ENCODE measurements at places on chromosomes 12 and 14.

DNA sequence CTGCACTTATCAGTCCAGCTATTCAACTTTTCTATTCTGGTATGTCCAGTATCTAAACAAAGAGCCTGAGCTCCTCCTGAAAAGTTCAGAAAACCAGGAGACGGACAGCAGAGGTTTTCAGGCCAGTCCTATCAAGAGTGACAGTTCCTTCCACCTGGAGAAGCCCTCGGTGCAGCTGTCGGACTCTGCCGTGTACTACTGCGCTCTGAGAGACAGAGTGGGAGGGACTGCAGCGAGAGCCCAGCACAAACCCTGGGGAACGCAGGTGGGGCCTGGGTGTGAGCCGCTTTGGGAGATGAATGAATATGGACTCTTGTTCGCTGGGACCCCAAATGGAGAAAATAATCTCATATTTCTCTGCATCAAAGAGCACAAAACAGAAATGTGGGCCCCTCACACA lies 329.8 kb upstream of the OR4E1 start:
- H3K4me3 ChIP-seq: no peak overlapping the region
- H3K27ac ChIP-seq: no peak overlapping the region
- no peaks in the 10 kb centered on the region for H3K4me1 ChIP-seq
- no peak for DNase-seq
- H3K36me3 ChIP-seq: no peaks in the 10 kb centered on the region

GRCh38 chr14:85122690-85123089 lies 407.3 kb upstream of the FLRT2 start:
- no peaks in the 10 kb centered on the region for H3K36me3 ChIP-seq
- H3K4me3 ChIP-seq: no peak overlapping the region
- H3K27ac ChIP-seq: no peak overlapping the region
- no peak for DNase-seq
- peaks cover 8% of the 10 kb centered on the region for H3K4me1 ChIP-seq

- no peaks in the 10 kb centered on the region for H3K36me3 ChIP-seq
- DNase-seq: no peak
- no peak overlapping the region for H3K4me3 ChIP-seq
- H3K27me3 ChIP-seq: no peaks in the 10 kb centered on the region
Measured at GRCh38 chr14:90608281-90608680, 207.9 kb downstream of the TTC7B start.

DNA sequence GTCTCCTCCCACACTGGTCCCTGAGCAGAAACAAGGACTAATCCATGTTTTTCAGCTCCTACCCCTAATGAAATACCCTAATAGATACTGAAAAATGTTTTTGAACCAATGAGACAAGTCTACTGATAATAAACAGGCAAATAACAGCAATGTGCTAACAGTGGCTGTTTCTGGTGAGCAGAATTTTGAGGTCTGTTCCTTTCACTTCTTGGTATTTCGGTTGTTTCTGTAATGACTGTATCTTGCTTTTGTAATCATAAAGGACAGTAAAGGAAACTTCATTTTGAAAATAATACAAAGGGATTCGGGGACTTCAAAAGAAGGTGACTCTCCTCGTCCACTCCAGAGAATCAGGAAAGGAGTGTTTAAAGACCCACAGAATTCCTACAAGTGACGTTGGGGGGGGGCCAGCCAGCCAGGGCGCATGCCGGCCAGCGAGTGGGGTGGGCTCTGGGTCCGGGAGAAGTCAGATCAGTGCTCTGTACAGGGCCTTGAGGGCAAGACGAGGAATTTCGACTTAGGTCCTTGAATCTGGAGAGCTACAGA lies 1.1 kb upstream of the CD9 start:
- no peak for DNase-seq
- peaks cover 8% of the 10 kb centered on the region for H3K36me3 ChIP-seq
- H3K27me3 ChIP-seq: peaks cover 7% of the 10 kb centered on the region
- H3K4me3 ChIP-seq: peak overlapping the region; percentile 68

DNA sequence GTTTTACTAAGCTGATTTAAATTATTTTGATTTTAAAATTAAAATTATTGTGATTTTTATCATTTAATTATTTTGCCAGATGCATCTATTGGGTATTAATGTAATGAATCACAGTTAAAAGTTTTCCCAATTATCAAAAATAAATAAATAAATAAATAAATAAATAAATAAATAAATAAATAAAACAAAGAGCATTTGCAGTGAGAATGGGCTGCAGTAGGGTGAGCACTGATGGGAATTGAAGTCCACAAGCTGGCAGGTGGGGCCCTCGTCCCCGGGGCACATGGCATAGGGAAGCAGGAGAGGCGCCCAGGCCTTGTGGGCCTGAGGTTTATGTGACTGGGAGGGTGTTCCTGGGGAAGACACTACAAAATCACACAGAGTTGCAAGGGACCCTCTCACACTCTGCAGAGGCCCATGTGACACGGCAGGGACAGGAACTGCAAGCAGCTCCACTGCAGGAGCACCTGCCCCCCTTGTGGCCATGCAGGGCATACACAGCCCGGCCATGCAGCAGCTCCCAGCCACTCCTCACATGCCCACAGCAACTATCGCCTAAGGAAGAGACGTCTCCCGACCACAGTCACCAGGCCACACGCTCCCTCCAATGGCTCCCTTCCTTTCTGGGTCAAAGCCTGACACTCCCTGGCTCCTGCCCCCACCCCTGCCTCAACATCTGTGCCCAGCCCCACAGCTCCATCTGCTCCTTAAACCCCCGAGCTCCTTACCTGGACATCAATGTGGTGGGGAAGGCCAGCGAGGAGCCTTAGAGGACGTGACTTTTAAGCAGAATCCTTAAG lies 256.3 kb upstream of the SFSWAP start:
- H3K36me3 ChIP-seq: no peaks in the 10 kb centered on the region
- no peak overlapping the region for H3K4me3 ChIP-seq
- no peak overlapping the region for H3K27ac ChIP-seq
- peak; percentile 82 for DNase-seq

GRCh38 chr14:29672831-29673230 lies 254.8 kb downstream of the PRKD1 start:
- no peak for DNase-seq
- no peak overlapping the region for H3K4me3 ChIP-seq
- H3K27me3 ChIP-seq: no peaks in the 10 kb centered on the region
- no peaks in the 10 kb centered on the region for H3K36me3 ChIP-seq
- peaks cover 28% of the 10 kb centered on the region for H3K4me1 ChIP-seq
- H3K27ac ChIP-seq: no peak overlapping the region

- no peak overlapping the region for H3K27ac ChIP-seq
- no peak for DNase-seq
- H3K27me3 ChIP-seq: no peaks in the 10 kb centered on the region
Measured at GRCh38 chr14:75725481-75725880, 64.4 kb downstream of the TTLL5 start.

DNA sequence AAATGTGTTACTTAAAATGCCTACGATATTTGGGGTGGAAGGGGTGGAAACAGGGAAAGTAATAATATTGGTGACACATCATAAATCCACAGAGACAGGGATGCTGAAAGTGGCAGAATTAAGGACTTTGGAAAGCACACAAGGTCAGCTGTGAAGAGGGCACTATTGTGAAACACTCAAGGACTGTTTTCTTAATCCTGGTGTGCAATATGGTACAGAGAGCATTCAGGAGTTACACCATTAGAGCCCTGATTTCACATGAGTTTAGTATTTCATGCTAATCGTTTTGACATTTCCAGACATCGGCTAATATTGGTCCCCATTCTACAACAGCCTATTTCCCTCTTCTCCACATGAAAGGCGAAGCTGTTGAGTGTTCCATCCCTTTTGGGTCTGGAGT lies 219.2 kb downstream of the MSRB3 start:
- no peak overlapping the region for H3K27ac ChIP-seq
- no peak for DNase-seq
- no peaks in the 10 kb centered on the region for H3K27me3 ChIP-seq
- no peaks in the 10 kb centered on the region for H3K36me3 ChIP-seq

GRCh38 chr12:57470970-57471656 lies 8.6 kb downstream of the ARHGAP9 start:
- H3K4me3 ChIP-seq: no peak overlapping the region
- no peaks in the 10 kb centered on the region for H3K36me3 ChIP-seq
- H3K27me3 ChIP-seq: peaks cover 52% of the 10 kb centered on the region
- DNase-seq: no peak
- H3K27ac ChIP-seq: no peak overlapping the region

DNA sequence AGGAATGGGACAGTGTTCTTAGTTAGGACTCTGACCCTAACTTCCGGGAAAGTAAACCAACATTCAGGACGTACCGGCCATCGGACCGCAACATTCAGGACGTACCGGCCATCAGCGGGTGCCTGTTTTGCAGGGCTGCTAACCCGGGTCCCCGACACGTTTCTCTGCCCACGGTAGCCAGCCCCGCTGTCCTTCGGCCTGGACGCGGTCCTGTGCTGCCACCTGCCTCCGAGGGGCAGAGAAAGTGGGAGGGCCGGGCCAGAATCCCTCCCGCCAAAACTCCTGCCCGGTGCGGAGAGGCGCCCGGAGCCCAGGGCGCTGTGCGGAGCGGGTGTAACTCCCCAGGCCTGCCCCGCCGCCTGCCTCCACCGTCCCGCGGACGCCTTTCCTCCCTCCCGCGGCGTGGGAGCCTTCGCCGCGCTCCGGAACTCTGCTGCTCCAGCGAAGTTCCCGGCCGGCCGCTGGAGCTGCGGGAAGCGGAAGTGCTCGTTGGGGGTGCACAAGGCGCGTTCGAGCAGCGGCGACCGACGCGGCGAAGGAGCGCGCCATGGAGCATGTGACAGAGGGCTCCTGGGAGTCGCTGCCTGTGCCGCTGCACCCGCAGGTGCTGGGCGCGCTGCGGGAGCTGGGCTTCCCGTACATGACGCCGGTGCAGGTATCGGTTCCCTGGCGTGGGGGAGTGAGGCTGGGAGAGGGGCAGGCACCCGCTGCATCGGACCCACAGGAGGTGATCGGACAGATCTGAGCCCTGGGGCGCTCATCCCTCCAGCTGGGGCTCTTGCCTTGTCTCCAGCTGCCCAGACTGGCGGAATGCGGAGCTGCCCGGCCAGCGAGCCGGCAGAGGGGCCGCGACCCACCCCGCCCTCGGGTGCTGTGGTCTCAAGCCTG lies at the start of gene DDX55:
DDX55 (plus strand) TSS at position 498 of the 888 bp plus-strand sequence; CDS start at position 548, 50 bp downstream.
- H3K27ac ChIP-seq: peak within 1 kb of the TSS; percentile 79
- peaks cover 11% of the 10 kb centered on the region for H3K4me1 ChIP-seq
- peaks cover 33% of the 10 kb centered on the region for H3K36me3 ChIP-seq
- DNase-seq: peak; percentile 75

- H3K27ac ChIP-seq: no peak overlapping the region
- no peak for DNase-seq
- no peaks in the 10 kb centered on the region for H3K27me3 ChIP-seq
- peaks cover 13% of the 10 kb centered on the region for H3K36me3 ChIP-seq
Measured at GRCh38 chr14:100010679-100011078, 54.5 kb upstream of the EVL start.

DNA sequence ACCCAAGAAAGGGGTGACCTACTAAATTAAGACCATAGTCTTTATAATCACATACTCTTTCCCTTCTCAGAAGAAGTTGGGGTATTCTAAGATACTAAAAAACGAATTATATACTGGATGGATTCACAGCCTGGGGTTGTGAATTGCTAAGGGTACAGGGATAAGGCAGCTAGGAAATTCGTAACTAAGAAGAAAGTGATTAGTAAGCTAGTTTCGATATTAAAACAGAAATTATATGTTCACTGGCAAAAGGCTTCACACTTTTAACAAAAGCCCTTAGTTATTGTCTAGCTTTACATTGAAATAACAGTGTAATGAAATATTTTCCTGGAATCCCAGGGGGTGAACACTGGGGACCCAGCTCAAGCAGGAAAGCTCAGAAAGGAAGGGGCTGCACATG lies 35.5 kb upstream of the DYRK2 start:
- peaks cover 7% of the 10 kb centered on the region for H3K36me3 ChIP-seq
- no peak overlapping the region for H3K4me3 ChIP-seq
- H3K27ac ChIP-seq: no peak overlapping the region
- H3K27me3 ChIP-seq: no peaks in the 10 kb centered on the region
- H3K4me1 ChIP-seq: 0 out of 2 replicates have a peak, but pooled peaks cover 4% of the 10 kb centered on the region

GRCh38 chr14:79420725-79421124 lies 790.6 kb downstream of the DIO2 start:
- H3K4me1 ChIP-seq: no peaks in the 10 kb centered on the region
- H3K36me3 ChIP-seq: peaks cover 6% of the 10 kb centered on the region
- no peak overlapping the region for H3K27ac ChIP-seq
- no peak overlapping the region for H3K4me3 ChIP-seq
- no peaks in the 10 kb centered on the region for H3K27me3 ChIP-seq

DNA sequence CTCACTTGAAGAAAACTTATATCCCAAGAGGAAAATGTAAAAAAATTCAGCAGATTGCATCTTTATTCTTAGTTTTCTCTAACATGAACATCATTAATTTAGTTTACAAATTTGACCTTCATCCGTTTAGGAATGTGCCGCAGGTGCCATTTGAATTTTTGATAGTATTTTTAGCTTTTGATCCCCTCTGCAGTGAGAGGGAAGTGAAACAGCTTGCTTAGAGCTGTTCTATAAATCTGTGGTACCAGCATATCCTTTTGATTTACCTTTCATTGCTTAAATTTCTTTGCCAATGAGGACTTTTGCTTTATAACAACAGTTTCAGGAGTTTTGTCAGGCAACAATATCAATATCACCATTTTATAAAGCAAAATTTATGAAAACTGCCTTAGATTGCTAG lies 32.7 kb downstream of the DUSP6 start:
- H3K27me3 ChIP-seq: no peaks in the 10 kb centered on the region
- no peak overlapping the region for H3K4me3 ChIP-seq
- H3K36me3 ChIP-seq: no peaks in the 10 kb centered on the region
- no peak for DNase-seq
- peaks cover 23% of the 10 kb centered on the region for H3K4me1 ChIP-seq
